ENCODE measurements at places on chromosomes 16 and 17.
A peak's percentile ranks its signal among the peaks of the same experiment; 100 is the strongest.

DNA sequence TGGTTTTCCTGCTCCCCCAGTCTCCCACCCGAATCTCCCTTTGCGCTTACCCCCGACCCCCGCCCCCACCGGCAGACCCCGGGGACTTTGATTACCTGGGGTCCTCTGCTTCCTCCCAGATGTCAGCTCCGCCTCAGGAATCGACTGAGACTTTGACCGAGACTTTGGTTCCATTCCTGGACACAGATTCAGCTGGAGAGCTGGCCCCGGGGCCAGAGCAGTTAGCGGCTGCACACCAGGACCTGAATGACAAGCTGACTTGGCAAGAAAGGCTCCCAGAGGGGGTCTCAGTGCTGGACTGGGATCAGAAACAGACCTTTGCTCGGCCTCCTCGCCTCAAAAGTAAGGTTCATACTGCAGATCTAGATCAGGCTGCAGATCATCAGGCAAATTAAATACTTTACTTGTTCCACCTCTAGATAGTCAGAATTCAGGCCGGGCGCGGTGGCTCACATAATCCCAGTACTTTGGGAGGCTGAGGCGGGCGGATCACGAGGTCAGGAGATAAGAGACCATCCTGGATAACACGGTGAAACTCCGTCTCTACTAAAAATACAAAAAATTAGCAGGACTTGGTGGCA, 60.3 kb upstream of the FBXO47 start:
- no peak for DNase-seq

DNA sequence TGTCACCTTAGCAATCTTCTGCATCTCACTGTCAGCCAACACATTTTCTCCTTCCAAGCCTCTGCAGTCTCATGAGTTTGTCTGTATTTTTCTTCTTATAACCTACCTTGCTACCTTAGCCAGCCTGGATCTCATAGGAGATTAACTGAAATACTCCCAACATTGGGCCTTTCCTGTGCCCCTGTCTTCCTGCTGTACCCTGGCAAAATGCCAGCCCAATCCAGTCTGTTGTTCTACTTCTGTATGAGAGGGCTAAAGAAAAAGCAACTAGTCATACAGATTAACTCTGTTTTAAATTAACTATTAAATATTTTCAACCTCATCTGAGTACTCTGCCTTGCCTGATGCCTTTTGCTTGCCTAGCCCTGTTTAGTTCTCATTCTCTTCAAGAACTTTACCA, 18.4 kb downstream of the GOSR1 start:
- DNase-seq = no peak

GRCh38 chr16:60137891-60138290, 1403.8 kb upstream of the GOT2 start:
- no peak for DNase-seq

DNA sequence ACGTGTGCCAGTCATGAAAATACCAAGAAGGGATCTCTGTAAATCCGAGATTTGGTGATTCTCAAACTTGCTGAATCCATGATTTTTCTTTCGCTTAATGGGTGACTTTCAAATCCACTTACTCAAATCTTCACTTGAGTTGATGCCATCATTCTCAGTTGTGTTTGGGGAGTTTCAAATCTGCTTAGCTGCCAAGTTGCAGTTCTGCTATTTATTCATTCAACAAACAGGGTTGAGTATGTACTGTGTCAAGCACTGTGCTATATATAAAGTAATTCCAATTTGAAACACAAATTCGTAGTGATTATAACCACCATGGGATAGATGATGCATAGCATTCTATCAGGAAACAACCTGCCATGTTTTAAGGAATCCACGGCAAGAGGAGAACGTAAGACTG, 394.3 kb downstream of the CDH13 start:
- DNase-seq = no peak

GRCh38 chr16:84667600-84668309, 19.4 kb downstream of the KLHL36 start:
- no peak for DNase-seq

GRCh38 chr17:337453-337852, 15.2 kb downstream of the RPH3AL start:
- no peak for DNase-seq

- no peak for DNase-seq
These were observed 15.6 kb downstream of the SDR42E1 start for GRCh38 chr16:81995651-81996050.

GRCh38 chr16:58317608-58318152, 22.9 kb upstream of the PRSS54 start:
- DNase-seq = no peak

- DNase-seq = peak; percentile 38
These were observed 197.5 kb downstream of the RPTOR start for GRCh38 chr17:80742091-80742490.

GRCh38 chr16:5188989-5189352, 91.4 kb upstream of the EEF2KMT start:
- no peak for DNase-seq

DNA sequence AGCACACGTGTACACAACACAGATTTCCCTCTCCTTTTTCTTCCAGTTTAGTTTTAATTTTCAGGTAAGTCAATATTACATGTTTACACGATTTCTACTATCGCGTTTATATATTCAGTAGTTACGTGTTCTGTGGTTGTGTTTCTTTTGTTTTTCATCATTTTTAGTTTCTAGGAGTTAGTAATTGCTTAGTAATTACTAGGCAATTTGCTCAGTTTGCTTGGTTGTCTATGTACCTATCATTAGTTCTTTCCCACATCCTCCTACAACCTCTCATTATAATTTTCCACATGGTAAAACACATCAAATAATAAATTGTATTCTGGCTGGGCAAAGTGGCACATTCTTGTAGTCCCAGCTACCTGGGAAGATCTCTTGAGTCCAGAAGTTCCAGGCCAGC, 24.6 kb upstream of the GUCY2D start:
- DNase-seq = no peak

- DNase-seq = no peak
These were observed 11.9 kb upstream of the PITPNM3 start for GRCh38 chr17:6568184-6568758.

- peak; percentile 62 for DNase-seq
These were observed at the start of gene SYT17 for GRCh38 chr16:19167710-19168370. SYT17 (plus strand) TSS chr16:19168240; CDS start chr16:19168647, 407 bp downstream.

DNA sequence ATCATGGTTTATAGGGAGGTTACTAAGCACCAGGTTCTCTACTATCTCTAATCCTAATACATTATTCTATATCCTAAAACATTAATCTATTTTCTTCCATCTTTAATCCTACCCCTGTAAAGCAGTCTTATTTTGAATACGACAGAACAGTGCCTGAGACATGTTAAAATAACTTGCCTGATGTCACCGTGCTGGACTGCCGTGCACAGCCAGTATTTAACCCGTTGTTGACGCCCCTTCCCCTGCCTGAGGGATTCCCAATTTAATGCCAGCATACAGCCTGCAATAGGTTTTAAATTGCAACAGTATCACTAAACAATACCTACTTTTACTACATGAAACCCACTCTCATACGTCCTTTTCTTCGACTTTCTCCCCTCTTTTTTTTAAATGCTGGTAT, 133.3 kb downstream of the PARN start:
- no peak for DNase-seq

- DNase-seq = no peak
These were observed 29.0 kb downstream of the FCSK start for GRCh38 chr16:70483426-70483825.

DNA sequence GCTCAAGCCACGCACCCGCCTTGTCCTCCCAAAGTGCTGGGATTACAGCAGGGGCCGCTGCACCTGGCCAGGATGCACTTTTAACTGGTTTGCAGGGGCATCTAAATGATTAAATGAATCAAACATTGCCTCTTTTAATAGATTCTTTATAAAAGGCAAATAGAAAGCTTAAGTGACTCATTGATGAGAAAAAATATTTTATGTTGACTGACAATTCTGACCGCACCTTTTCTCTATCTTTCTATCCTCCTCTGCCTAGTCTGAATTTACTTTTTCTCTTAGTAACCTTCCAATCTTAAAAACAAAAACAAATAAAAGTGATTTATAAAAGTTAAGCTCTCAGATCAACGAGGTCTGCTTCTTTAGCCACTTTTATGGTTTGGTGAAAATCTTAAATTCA, 35.3 kb downstream of the SLC39A11 start:
- DNase-seq = no peak

DNA sequence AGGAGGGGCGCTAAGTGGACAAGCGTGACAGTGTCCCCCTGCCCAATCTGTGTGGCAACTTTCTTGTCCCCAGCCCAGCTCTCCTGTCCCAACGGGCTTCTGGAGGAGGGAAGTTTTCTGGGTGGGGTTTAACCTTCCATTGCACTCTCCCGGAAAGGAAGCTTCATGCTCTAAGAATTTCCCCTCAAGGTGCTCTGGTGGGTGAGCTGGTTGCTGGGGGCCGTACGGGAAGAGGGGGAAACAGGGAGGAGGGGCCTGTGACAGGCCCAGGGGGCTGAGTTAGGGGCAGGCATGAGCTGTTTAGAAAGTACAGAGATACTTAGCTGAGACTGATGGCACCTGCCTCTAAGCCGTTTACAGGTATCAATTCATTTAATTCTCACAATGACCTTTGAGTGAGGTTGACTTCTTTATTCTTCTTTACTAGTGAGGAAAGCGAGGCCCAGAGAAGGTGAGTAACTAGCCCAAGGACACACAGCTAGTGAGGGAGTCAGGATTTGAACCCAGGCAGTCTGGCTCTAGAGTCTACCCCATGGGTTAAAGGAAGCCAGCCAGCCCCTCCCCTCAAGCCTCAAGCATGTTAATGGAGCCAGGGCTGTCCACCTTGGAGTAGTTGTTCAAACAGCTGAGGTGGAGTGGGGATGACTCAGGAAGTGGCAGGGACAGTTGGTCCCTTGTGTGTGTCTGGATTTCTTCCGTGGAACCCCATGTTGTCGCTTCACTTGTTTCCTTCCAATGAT, 18.9 kb downstream of the ADGRG1 start:
- no peak for DNase-seq

GRCh38 chr17:63838631-63839171, 3.8 kb downstream of the SMARCD2 start:
- no peak for DNase-seq

- no peak for DNase-seq
These were observed 22.8 kb downstream of the TAOK1 start for GRCh38 chr17:29412780-29413565.

- no peak for DNase-seq
These were observed at the start of gene CD300H for GRCh38 chr17:74567397-74567796. CD300H (minus strand) TSS chr17:74567509.

DNA sequence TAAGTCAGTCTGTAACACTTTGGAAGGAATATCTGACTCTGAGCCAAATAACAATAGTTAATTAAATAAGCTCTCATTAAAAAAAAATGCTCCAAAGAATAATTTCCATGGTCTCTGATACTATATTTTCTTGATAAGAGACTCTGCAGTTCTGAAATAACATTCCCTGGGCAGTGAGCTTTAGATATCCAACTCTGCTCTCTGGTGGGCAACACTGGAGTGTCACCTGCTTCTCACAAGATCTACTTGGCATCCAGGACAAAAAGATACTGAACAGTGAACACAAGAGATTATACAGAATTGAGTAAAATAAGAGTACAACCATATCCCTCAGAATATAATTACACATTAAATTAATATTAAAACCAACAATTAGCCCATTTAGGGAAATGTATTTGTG, 13.7 kb downstream of the BLMH start:
- no peak for DNase-seq

DNA sequence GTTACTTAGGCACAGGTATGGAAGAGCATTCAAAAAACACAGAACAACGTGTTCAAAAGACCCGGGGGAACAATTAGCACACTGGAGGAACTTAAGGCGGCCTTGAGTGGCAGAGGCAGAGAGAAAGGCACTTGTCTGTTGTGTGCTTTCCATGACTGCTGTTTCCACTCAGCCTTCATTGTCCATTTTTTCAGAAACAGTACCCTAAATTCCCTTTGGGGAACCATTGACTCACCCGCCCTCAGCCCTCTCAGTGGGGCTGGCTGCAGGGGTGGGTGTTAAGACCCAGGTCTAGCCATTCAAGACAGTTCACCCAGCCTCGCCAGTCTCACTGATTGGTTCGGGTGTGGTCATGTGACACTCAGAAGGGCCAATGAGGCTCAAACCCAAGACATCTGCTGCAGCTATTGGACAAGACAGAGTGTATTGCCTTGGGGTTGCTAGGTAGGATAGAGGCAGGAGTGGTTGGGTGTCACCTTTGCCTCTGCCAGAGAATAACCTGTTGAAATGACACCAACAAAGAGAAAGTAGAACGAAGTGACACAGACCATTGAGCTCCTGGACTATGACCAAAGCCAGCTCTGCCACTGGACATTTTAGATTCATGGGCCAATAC, 19.6 kb upstream of the CEP20 start:
- peak; percentile 94 for DNase-seq

DNA sequence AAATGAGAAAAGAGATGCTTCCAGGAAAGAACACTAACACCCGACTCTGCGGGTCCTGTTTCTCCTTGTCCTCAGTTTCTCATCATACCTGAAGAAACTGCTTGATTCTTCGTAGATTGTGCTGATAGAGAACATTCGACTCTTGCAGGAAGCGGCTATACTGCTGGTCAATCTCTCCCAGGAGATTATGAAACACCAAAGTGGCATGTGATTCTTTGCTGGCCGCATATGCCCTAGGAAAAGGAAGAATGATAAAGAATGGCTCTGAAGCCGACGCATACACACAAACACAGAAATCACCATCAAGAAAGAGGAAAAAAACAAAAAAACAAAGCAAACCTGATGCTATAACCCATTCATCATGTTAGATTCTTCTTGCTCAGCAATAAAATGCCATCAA, 41.8 kb downstream of the STAT3 start:
- DNase-seq = no peak

DNA sequence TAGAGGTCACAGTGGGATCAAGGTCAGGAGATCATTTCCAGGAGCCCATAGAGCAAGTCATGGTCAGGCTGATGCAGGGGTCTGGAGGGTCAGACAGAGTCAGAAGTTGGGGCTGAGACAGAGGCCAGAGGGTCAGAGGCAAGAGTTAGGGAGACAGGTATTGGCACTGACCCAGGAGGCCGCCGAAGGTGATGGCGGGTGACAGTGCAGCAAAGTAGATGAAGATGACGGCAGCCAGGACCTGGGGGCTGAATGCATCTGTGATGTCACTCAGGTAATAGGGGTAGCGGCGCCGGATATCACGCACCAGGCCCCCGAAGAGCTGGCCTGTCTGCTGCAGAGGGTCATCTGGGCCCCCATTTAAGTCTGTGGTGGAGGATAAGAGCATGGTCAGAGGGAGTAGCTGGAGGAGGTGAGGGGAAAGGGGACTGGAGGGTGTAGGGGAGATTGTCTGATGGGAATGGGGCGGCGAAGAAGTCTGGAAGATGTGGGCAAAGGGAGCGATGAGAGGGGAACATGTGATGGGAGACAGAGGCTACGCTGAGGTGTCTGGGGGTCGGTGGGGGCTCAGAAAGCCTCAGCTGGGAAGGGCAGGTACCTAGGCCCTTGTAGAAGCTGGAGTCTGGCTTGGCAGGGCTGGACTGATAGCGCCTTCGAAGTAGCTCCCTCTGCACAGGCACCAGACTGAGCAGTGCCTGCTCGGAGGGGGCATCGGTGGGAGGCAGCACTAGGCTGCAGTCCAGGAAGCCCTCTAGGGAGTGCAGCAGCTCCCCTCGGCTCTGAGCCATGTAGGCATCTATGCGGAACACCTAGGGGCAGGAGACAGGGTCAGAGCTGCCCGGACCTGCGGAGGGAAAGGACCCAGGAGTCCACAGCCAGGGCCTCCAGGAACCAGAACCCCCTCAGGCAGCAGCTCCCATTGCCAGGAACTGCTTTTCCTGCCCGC, 9.8 kb downstream of the SLC4A1 start:
- no peak for DNase-seq

- no peak for DNase-seq
These were observed 10.2 kb downstream of the CDH5 start for GRCh38 chr16:66376577-66377305.

- peak; percentile 71 for DNase-seq
These were observed 25.6 kb downstream of the TTLL6 start for GRCh38 chr17:48791128-48792032.

- no peak for DNase-seq
These were observed 341.0 kb downstream of the CPPED1 start for GRCh38 chr16:12462426-12463280.

Measured in NCI-H2029 (cell line).